ENCODE measurements at places on chromosomes 2 and 18. TPM values are rescaled to one million over a fixed set of nuclear protein-coding genes. Genes with fewer than 3 reads are reported as not detected.

- no peak for DNase-seq
- H3K27me3 ChIP-seq = no peaks in the 10 kb centered on the region
- no peaks in the 10 kb centered on the region for H3K4me1 ChIP-seq
- no peak overlapping the region for H3K4me3 ChIP-seq
- H3K36me3 ChIP-seq = no peaks in the 10 kb centered on the region
- H3K27ac ChIP-seq = no peak overlapping the region
Observed at GRCh38 chr2:105072039-105072438, 34.2 kb downstream of the MRPS9 start.

DNA sequence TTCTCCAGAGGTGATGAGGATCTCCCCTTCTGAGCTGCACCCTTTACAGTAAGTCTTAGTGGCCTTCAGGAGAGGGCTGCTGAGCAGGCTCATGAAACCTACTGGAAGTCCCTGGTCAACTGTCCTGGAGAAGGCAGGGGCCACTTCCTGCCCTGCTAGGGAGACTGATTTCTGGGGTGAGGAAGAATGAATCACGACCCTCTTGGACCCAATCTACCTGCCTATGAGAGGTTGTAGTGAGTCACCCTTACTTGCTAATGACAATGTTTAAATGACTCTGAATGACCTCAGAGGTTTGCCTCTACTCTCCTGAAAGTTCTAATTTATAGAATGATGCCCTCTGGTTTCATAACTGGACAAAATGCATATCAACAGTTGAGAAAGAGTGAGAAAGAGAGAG, 79.4 kb upstream of the FAM136A start:
- H3K27me3 ChIP-seq = no peaks in the 10 kb centered on the region
- peak overlapping the region; percentile 88 for H3K27ac ChIP-seq
- peak overlapping the region; percentile 40 for H3K4me3 ChIP-seq

DNA sequence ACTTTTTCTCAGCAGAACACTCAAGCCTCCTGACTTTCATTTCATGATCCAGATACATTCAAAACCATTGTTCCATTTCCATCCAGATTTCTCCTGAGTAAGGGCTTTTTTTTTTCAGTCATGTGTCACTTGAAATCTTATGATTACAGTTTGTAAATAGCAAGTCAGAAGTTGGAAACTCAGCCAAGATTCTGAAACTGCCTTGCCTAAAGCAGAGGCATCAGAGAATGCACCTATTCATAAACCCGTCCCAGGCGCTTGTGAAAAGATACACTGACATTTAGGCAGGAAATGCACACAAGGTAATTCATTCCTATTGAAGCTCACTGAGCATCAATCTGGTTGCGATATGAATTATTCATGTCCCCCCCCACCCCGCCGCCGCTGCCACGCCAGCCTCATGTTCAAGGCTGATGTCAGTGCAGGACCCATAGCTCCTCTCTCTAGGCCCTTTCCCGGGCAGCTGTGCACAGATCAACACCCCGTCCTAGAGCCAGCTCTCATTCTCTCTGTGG, 30.4 kb upstream of the MGAT4A start:
- no peaks in the 10 kb centered on the region for H3K36me3 ChIP-seq
- H3K4me1 ChIP-seq = peaks cover 11% of the 10 kb centered on the region
- no peak overlapping the region for H3K27ac ChIP-seq
- peaks cover 3% of the 10 kb centered on the region for H3K27me3 ChIP-seq

Gene FSHR
- not detected for total RNA-seq
